ENCODE measurements at places on chromosomes 7 and 10.
A peak's percentile ranks its signal among the peaks of the same experiment; 100 is the strongest.

- DNase-seq: peak; percentile 20
These were observed 387.2 kb downstream of the TCERG1L start for GRCh38 chr10:130924138-130924819.

DNA sequence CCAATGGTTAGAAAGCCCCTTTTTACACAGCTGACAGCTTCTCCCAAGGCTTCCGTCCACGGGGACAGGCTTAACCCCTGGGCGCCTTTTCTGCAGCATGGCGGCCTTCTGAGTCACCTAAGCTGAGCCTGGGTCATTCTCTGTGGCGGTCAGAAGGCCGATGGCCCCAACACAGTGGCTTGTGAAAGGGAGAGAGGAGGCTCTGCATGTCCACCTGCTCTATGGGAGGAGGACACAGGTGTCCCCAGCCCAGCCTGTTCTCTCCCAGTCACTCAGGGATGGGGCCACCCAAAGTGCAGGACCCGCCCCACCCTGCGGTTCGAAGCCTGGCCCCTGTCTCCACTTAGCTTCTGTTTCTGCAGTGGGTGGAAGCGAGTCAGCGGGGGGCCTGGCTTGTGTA is 20.4 kb upstream of the TTYH3 start:
- DNase-seq: no peak

DNA sequence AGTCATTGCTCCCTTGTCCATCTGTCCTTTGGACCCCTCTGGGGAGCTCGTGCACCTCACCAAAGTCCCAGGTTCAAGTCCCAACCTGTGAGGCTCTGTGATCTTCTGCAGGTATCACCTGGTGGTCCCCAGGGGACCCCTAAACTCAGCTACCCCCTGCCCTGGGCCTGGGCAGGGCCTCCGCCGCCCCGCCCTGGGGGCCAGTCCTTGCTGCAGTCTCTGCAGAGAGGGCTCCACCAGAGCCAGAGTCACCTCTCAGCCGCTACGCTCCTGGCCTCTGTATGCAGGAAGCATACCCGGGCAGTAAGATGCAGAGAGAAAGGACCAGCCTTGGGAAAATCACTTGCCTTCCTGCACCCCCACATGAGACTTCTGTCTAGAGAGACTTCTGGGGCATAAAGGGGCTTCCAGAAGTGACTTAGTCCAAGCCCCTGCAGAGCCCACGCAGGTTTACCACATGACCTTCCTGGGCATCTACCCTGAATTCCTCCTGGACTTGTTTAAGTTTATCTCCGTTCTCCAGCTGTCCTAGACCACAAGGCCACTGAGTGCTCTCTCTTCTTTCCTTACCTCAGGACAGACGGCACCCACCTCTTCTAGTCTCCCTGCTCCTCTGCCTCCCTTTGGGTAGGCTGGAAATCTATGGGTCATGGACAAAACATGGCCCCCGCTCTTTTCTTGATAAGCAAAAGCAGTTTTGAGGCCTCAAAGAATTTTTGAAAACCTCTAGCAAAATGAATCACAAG is 21.2 kb downstream of the CALML5 start:
- DNase-seq: no peak

DNA sequence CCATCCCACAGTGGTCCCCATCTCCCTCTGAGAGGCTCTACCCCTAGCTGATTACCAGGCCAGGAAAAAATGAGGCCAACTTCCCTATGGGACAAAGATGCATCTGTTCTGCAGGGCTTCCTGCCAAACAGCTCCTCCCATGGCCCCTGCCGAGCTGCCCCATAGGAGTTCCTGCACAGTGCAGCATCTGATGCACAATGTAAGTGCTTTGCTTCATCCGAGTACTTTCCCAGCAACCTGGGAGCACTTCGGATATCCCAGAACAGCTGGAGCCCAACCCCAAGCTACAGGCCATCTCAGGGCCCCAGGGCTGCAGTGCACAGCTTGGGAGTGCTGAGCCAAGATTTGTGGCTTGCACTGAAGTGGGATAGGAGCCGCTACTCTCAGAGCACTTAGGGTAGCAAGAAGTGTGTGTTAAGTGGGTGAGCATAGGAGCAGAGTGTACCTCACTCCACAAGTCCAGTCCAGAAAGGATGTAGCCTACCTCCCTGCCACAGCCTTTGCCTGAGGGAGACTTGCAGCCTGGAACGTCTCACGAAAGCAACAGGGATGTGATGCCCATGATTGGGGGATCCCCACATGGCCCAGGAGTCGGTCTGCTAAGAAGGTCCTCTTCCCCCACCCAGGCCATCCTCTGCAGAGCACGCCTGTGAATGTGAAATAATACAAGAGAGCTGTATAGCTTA is 209.6 kb upstream of the VWC2 start:
- no peak for DNase-seq

GRCh38 chr10:131160219-131160875 is 151.2 kb downstream of the TCERG1L start:
- DNase-seq: no peak

DNA sequence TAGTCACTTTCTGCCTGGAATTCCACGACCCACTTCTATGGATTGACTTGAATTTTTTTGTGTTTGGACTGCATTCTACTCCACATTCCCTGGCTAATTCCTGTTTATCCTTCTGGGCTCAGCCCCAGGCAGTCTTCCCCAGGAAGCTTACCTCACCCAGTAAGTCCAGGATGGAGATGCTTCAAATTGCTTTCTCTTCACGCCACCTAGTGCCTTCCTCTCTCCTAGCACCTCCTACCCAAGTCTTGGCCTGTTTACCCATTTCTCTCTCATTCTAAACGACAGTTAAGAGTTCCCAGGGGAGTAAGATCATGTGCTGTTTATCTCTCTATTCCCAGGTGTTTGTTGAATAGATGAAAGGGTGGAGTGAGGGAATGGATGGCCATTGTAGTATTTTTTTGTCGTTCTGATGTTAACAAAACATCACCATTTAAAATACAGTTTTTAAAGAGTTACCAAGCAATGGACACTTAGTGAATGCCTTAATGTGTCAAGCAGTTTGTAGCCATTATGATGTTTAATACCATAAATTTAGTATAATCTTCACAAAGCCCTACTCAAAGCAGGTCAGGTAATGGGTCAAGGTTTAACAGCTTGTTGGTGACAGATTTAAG is 45.5 kb upstream of the TARP start:
- peak; percentile 68 for DNase-seq

GRCh38 chr7:122896509-122896908 is 10.2 kb upstream of the CADPS2 start:
- no peak for DNase-seq

DNA sequence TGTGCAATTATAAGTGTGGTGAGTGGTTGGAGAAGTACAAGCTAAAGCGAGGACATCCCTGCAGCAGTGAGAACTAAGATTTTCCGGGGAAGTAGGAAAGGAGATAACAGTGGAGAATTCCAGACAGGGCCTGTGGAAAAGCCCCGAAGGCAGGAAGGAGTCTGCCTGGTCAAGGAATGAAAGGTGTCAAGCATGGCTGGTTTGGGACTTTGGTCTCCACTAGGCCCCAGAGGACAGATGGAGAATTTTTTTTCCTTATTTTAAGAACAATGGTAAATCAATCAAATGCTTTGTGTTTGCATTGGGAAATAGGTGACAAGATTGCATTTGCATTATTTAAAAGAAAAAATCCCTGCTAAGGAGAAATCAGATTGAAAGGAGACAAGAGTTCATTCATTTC is 3.2 kb upstream of the CEP55 start:
- no peak for DNase-seq

DNA sequence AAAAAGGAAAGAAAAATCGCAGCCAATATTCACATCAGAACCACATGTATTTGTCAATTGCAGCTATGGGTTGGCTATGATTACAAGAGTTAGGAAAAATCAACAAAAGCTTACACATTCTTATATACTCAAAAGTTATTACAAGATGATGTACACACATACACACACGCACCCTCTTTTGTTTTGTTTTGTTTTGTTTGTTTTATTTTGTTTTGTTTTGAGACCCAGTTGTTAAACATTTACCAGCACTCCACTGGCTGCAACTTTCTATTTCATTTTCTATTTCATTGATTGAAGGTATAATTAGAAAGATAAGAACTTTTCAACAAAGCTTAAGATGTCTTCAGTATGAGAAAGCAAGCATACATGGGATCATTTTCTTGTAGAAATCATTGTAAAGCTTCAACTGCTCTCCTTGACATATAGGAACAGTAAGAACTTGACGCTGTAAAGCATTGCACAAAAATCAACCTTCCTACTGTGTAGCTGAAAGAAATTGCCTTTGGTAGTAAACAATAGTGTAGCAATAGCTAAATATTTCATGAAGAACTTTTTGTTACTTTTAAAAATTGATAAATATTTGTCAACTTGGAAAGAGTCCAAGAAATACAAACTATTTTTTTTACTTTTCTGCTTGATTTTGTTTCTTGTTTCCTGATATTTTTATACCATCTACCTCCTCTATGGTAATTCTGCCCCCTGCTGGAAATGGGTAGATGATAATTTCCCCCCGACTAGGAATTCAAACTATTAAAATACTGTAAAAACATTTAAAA is 205.9 kb downstream of the MBL2 start:
- peak; percentile 29 for DNase-seq

- no peak for DNase-seq
These were observed 360.4 kb upstream of the ZNF32 start for GRCh38 chr10:44008917-44009709.

- no peak for DNase-seq
These were observed 33.2 kb downstream of the HELLS start for GRCh38 chr10:94578790-94579189.

- DNase-seq: no peak
These were observed 421.9 kb upstream of the GALNT17 start for GRCh38 chr7:70710011-70710480.

GRCh38 chr7:16638282-16639280 is 7.0 kb downstream of the ANKMY2 start:
- no peak for DNase-seq

GRCh38 chr10:63619426-63619825 is 98.2 kb downstream of the REEP3 start:
- no peak for DNase-seq

- DNase-seq: no peak
These were observed 24.1 kb upstream of the ABCC2 start for GRCh38 chr10:99758211-99758891.

DNA sequence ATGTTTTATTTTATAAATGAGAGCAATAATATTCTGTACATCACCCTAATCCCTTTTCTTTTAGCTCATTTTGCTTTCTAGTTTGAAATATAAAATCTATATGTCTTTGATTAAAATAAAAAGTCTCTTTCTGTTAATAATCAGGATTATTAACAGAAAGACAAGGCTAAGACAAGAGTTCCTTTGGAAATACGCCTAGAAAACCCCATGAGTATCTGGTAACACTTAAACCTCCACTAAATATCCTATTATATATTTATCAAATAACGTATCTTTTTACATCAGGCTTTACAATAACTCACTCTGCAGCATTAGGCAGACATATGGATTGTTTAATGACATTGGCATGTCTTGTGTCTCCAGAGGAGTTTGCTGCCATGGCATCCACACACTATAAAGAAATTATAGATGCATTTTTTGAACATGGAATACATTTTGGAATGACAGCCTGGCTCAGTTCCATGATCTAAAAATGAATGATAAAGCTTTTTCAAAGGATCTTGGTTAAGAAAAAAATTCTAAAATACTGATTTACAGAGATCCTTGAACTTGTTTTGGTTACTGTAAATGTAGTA is 98.7 kb downstream of the TMEM26 start:
- DNase-seq: no peak

DNA sequence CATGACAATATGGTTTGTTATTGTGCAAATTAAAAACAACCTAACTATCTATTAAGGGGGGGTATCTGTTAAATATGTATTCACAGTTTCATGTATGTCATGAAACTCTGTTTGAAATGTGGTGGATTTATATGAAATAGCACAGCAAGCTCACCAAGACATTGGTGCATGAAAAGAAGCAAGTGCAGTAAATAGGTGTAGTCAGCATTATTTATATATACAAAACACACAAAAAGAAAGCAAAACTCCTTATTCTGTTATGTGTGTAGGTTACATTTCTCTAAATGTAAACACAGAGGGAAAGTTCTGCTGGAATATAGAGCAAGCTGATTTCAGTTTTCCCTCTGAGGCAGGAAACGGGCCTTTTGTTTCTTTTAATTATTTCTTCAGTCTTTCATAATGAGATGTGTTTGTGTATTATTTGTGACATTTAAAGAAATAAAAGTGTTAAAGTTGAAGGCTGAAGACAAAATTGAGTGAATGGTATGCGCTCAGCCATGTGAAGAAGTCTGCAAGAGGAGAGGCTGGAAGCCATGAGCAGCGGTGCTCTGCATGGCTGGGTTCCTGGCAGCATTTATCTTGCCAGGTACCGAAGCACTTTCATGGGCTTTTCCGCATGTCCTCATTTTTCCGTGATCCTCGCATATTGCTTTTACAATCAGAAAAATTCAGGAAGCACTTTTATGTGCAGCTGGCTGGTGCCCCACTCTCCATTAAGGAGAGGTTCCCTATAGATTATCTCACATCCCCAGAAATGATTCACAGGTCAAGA is 38.5 kb downstream of the GRID1 start:
- DNase-seq: no peak
